Thymus (tissue), 14 donors: ENCODE measurements at places on chromosomes 13 and 19. TPM values are rescaled to one million over a fixed set of nuclear protein-coding genes. Genes with fewer than 3 reads are reported as not detected.

Gene ZNF626
- total RNA-seq: 17.2 TPM

Gene CGB7
- total RNA-seq: 0.33 TPM

Gene ZNF627
- 18.4 TPM for total RNA-seq

Gene IL4I1
- total RNA-seq: 8.6 TPM

Gene PLPPR3
- 0.19 TPM for total RNA-seq

Gene CGB5
- total RNA-seq: 0.19 TPM

Gene ZNF562
- 22.6 TPM for total RNA-seq

- H3K36me3 ChIP-seq: no peaks in the 10 kb centered on the region
- H3K27me3 ChIP-seq: no peaks in the 10 kb centered on the region
- no peaks in the 10 kb centered on the region for H3K4me1 ChIP-seq
- DNase-seq: no peak
- no peak overlapping the region for H3K4me3 ChIP-seq
- H3K27ac ChIP-seq: no peak overlapping the region
Observed at GRCh38 chr13:28426381-28426780, 68.5 kb downstream of the FLT1 start.

DNA sequence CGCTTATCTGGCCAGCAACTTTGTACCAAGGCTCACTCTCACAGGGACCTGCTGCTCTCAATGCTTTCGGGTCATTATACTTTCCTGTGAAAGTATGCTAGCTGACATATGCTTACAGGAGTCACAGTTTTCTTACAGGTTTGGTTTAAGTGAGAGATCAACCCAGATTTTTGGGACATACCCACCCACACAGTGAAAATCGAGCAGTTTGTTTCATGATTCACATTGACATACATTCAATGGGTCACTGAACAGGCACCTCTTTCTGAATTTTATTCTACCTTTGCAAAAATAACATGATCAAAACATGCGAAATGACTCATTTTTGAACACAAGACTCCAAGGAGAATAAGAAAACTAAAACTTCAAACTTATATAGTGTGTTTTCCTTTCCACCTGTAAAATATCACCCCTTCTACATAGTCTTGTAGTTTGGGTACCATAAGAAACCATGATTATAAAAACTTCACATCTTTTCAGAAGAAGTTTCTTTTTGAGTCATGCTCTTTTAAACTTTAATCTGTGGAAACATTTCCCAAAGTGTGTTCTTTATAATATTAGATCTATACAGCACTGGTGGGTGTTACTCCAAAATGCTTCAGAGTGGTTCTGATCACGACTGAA is 44.3 kb upstream of the TEX29 start:
- H3K4me3 ChIP-seq: no peak overlapping the region
- DNase-seq: no peak
- H3K27ac ChIP-seq: no peak overlapping the region
- peaks cover 74% of the 10 kb centered on the region for H3K36me3 ChIP-seq
- H3K4me1 ChIP-seq: no peaks in the 10 kb centered on the region
- no peaks in the 10 kb centered on the region for H3K27me3 ChIP-seq

DNA sequence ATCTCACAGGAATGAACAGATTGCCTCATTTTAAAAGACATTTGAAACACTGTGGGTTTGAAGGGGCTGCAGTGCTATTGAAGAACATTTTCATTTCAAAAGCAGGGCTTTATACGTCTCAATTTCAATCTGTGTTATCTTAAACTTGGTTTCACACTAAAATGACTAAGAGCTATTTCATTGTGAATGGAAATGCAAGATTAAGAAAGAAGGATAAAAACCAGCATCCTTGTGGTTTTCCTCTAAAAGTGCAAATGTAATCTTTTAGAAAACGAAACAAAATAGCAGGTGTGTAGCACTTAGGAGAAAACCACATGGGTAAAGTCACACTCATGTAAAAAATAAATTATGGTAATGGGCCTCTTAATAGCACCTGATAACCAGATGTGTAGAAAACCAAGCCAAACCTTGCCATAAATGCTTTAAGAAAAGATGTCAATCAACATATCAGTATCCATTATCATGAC is 397.7 kb downstream of the GPC6 start:
- no peak overlapping the region for H3K27ac ChIP-seq
- H3K27me3 ChIP-seq: no peaks in the 10 kb centered on the region
- H3K4me3 ChIP-seq: no peak overlapping the region
- DNase-seq: no peak
- no peaks in the 10 kb centered on the region for H3K36me3 ChIP-seq
- H3K4me1 ChIP-seq: no peaks in the 10 kb centered on the region

DNA sequence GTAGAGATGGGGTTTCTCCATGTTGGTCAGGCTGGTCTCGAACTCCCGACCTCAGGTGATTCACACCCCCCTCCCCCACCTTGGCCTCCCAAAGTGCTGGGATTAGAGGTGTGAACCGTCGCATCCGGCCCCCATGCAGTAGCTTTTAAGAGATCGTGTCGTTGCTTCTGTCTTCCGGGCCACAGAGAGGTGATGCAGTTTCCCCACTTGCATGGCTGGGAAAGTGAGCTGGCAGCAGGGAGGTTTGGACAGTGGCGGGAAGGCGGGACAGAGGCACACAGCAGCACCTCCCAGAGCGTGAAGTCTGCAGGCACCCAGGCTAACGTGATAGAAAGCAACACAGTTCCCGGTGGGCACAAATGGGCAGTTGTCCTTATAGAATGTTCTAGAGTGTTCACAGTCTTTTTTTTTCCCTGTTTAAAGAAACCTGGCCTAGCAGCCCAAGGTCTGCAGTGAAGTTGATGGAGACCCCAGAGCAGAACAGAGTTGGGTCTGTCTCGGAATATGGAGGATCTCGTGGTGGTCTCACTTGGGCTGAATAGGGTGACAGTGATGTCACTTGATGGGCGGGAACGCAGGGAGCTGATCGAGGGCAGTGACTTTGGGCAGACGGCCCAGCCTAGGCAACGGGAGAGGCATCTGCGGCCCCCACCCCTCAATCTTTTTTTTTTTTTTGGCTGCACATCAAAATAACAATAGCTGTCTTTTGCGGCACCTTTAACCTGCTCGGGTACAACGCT is 4.9 kb downstream of the UHRF1 start:
- H3K4me1 ChIP-seq: peaks cover 69% of the 10 kb centered on the region
- H3K27me3 ChIP-seq: no peaks in the 10 kb centered on the region
- no peak overlapping the region for H3K27ac ChIP-seq
- H3K4me3 ChIP-seq: peak overlapping the region; percentile 82
- H3K36me3 ChIP-seq: peaks cover 9% of the 10 kb centered on the region
- no peak for DNase-seq

DNA sequence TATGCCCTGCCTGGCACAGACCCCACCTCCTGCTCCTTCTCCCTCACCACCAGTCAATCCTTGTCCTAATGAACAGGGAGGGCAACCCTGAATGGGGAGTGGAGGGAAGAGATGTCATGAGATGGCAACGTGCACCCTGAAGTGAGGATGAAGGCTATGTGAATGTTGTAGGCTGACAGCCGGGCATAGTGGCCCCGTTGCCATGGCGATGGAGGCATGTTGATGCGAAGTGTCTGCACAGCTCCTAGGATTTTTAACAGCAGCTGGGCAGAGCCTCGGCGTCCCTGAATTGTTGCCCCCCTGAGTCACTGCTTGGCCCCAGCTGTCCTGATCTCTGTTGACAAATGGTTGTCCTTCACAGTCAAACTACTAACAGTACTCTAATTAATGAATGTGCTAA is 4.8 kb upstream of the ALOX5AP start:
- no peaks in the 10 kb centered on the region for H3K27me3 ChIP-seq
- no peak overlapping the region for H3K4me3 ChIP-seq
- DNase-seq: no peak
- H3K27ac ChIP-seq: no peak overlapping the region

- H3K36me3 ChIP-seq: peaks cover 17% of the 10 kb centered on the region
- H3K4me1 ChIP-seq: no peaks in the 10 kb centered on the region
- H3K4me3 ChIP-seq: no peak overlapping the region
Observed at GRCh38 chr19:5013761-5014160, 44.8 kb downstream of the KDM4B start.

GRCh38 chr13:91946498-91947070 is 548.2 kb downstream of the GPC5 start:
- no peak overlapping the region for H3K4me3 ChIP-seq
- H3K27ac ChIP-seq: no peak overlapping the region
- no peaks in the 10 kb centered on the region for H3K4me1 ChIP-seq

DNA sequence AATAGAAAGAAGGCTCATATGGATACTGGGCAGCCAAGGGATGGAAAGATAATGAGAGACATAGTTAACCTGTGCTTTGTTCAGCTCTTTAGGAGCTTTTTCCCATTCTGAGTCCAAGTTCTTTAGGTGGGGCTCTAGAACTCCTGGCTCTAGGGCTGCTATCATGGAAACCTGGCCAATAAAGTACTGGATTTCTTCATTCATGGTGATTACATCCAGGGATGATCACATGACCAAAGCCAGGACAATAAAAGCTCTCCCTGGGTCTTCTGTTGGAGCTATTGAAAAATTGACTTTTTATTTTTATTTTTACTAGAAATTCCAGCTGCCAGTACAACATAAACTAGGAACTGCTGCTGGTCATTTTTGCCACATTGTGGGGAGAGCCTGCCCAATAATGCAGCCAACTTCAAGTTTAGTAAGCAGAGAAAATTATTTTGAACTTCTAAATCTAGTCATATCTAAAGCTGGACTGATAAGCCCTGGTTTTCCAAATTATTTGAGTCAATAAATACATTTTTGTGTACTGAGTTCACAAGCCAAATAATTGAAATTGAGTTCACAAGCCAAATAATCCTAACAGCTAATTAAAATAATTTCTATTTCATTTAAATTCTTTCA is 224.9 kb upstream of the STARD13 start:
- DNase-seq: no peak
- H3K4me3 ChIP-seq: no peak overlapping the region
- H3K36me3 ChIP-seq: no peaks in the 10 kb centered on the region

DNA sequence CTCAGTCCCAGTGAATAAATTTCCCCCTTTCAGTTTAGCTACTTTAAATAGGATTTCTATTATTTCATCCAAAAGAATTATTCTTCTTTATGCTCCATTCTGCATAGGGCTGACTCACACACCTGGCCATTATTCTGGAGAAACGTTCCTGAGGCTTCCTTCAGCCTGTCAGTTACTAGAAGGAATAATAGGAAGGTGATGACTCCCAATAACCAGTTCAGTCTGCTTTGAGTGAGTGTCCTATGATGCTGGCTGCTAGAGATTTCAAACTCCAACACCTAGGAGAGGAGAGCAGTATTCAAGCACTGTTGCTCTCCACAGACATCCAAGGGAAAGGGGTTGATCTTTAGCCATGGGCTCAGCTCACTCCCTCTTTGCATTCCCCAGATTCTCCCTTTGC is 117.8 kb downstream of the KCTD12 start:
- DNase-seq: no peak
- no peaks in the 10 kb centered on the region for H3K36me3 ChIP-seq
- no peak overlapping the region for H3K27ac ChIP-seq
- H3K27me3 ChIP-seq: no peaks in the 10 kb centered on the region
- no peak overlapping the region for H3K4me3 ChIP-seq

DNA sequence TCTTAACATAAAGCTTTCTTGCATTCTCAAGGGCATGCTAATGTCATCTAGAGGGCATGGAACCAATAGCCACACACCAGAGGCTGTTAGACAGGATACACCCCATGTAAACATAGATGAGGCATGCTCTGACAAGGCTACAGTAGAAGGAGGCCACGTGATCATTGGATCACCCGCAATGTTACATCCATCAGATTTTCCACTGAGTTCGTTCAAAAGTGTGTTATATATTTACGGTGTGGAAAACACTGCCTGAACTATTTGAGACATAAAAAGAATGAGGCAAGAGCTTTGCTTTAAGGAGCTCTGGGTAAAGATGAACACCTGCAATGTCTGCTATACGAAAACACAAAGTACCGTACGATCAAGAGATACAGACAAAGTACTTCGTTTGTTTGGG is 817.5 kb upstream of the SLC10A2 start:
- no peak overlapping the region for H3K27ac ChIP-seq
- H3K4me1 ChIP-seq: no peaks in the 10 kb centered on the region
- DNase-seq: no peak
- H3K27me3 ChIP-seq: no peaks in the 10 kb centered on the region
- H3K4me3 ChIP-seq: no peak overlapping the region

DNA sequence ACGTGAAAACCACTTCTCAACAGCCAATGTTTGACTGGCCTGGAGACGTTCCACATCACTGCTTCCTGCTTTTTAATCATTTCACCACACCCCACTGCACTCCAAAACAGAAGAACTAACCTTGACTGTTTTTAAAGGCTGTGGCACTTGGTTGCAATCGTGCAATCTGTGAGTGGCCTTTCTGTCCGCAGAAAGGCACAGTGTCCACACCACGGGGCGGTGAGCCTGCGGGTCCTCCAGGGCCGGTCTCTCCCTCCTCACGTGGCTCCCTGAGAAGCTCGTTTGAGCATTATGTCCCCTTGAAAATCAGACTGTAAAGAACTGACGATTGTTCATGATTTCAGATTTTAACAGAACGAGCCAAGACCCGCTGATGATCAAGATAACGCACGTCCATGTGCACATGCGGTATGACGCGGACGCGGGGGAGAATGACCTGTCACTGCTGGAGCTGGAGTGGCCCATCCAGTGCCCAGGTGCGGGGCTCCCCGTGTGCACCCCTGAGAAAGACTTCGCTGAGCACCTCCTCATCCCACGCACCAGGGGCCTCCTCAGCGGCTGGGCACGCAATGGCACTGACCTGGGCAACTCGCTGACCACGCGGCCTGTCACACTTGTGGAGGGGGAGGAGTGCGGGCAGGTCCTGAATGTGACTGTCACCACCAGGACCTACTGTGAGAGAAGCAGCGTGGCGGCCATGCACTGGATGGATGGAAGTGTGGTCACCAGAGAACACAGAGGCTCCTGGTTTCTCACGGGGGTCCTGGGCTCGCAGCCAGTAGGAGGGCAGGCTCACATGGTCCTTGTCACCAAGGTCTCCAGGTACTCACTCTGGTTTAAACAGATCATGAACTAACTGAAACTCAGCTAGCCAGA is 13.0 kb downstream of the PROZ start:
- no peak overlapping the region for H3K4me3 ChIP-seq
- H3K36me3 ChIP-seq: peaks cover 35% of the 10 kb centered on the region
- H3K27ac ChIP-seq: no peak overlapping the region

- H3K4me1 ChIP-seq: no peaks in the 10 kb centered on the region
- no peak overlapping the region for H3K27ac ChIP-seq
- H3K4me3 ChIP-seq: no peak overlapping the region
- H3K27me3 ChIP-seq: no peaks in the 10 kb centered on the region
- DNase-seq: no peak
- H3K36me3 ChIP-seq: no peaks in the 10 kb centered on the region
Observed at GRCh38 chr13:79534596-79534995, 53.6 kb downstream of the NDFIP2 start.

GRCh38 chr19:12825254-12826131 is 8.9 kb downstream of the RTBDN start:
- H3K27me3 ChIP-seq: peaks cover 13% of the 10 kb centered on the region
- H3K4me1 ChIP-seq: no peaks in the 10 kb centered on the region
- no peaks in the 10 kb centered on the region for H3K36me3 ChIP-seq
- H3K4me3 ChIP-seq: no peak overlapping the region
